ENCODE measurements at places on chromosomes 6 and 20.

- DNase-seq, result no peak
These were observed 43.4 kb downstream of the SNRNP48 start for GRCh38 chr6:7633361-7633760.

DNA sequence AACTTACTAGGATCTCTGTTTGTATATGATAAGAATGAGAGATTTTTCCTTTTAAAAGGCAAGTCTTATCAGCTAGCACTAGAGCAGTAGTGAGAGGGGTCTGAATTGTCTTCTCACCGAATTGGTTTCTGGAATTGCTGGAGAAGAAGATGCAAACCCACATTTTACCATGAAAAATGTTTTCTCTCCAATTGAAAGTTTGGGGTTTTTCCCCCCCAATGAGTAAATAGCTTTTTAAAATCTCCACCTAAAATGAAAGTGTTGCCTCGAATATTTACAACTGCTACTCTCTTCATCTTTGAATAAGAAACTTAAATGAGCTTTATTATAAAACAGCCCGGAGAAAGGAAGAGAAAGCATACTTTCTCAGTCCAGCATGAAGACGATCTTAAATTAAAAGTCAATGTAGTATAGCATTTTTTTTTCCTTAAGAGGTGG is 1.8 kb downstream of the TCF21 start:
- no peak for DNase-seq

DNA sequence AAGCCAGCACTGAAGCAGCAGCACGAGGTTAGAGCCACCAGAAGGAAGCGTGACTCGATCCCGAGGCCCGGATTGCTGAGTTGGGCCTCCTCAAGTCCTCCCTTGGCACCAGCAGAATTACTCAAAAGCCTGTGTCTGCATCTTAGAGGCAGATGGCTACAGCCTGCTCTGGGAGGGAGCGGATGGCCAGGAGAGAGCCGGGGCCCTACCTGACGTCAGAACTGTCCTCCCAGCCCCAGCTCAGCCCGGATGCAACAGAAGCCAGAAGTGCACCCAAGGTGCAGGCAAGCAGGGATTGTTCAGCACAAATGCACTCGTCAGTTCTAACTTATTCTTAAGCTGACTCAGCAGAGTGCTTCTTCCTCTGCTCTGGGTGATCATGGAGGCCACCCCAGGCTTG is 155.5 kb upstream of the RPS6KA2 start:
- no peak for DNase-seq

DNA sequence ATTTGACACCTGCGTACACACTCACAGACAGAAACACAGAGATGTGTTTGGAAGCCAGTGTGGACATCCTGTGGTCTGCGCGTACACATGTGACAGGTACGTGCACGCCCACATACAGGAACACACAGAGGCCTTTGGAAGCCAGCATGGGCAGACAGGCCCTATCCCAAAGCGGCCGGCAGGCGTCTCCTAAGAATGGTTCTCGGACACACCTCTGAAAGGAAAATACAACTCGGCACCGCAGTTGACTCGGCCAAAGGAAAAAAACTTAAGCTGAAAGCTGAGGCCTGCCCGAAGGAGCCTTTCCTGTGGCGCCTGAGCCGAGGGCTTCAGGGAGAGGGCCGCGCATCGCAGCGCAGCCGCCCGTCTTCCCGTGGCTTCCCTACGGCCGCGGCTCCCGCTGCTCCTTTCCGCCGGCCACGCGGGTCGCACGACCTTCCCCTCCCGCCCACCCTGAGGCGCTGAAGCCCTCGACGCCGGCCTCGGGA is 1.4 kb upstream of the CEP43 start:
- peak; percentile 78 for DNase-seq

GRCh38 chr20:52448513-52449232 is 257.1 kb upstream of the ZFP64 start:
- DNase-seq, result no peak

DNA sequence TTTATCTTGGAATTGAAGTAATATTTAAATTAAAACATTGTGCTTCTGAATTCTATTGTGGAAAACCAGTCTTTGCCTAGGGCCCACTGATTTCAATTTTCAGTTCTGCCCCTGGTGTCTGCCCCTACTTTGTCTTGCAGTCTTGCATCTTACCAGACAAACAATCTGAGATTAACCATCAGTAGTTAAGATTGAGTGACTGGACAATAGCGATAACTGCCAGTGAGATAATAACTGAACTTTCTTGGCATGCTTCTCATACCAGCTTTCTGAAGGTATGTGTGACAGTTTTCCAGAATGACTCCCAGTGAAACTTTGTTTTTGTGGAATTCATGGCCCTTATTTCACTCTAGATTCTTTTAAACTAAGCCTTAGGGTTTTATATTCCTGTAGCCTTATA is 53.5 kb downstream of the KCNQ5 start:
- no peak for DNase-seq

GRCh38 chr6:54681987-54682386 is 164.6 kb upstream of the FAM83B start:
- no peak for DNase-seq
